ENCODE measurements at places on chromosomes 1 and 21.

GRCh38 chr21:15241997-15242736 lies 177.4 kb upstream of the NRIP1 start:
- DNase-seq = no peak

DNA sequence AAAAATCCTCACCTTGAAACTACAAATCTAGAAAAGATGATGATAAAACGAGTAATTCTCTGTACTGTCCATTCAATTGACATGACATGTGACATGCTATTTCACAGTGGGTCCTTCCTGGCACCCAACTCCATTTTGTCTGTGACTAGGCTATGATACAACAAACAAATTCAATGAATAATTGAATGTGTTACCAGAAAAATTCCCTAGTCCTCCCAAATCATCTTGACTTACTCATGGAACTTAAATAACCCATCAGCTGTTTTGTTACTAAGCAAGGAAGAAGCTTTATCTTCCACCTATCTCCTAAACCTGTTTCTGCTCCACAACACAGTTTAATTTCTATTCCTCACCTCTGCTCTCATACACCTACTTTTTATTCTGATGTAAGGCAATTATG lies 30.4 kb downstream of the B3GALNT2 start:
- DNase-seq = no peak

DNA sequence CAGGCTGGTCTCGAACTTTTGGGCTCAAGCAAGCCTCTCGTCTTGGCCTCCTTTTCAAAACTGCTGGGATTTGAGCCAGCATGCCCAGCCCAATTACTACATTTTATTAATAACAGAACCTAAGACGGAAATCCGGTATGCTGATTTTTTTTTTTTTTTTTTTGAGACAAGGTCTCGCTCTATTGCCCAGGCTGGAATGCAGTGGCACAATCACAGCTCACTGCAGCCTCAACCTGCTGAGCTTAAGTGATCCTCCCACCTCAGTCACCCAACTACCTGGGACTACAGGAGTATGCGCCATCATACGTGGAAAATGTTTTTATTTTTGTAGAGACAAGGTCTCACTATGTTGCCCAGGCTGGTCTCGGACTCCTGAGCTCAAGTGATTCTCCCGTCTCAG lies 20.2 kb downstream of the ACBD3 start:
- DNase-seq = no peak

GRCh38 chr21:37700641-37701202 lies 215.5 kb downstream of the KCNJ6 start:
- DNase-seq = peak; percentile 58

- DNase-seq = peak; percentile 78
Observed at GRCh38 chr1:205658943-205659581, 21.2 kb downstream of the SLC45A3 start.

DNA sequence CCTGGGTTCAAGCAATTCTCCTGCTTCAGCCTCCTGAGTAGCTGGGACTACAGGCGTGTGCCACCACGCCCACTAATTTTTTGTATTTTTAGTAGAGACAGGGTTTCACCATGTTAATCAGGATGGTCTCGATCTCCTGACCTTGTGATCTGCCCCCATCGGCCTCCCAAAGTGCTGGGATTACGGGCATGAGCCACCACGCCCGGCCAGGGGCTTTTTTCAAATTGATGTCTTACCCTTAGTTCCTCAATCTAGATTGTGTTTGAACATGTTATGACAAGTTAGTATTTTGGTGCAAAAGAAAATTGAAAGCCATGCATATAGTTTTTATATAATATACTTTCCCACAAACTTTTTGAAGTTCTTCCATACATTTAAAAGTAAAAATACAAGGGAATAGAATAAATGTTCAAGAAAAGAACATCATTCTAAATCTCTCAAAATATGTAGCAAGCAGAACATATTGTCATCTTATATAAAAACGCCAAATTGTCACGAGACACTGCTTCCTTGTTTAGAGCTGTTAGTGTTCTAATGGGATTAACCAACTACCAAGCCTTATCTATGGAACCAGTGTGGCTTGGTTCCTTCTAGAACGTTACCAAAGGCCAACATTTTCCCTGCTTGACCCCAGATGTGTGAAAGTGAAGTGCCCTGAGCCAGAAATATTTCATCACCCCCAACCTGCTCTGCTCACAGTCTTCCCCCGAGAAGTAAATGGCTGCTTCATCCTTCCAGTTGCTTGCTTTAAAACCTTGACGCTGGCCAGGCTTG lies 9.5 kb upstream of the PLEKHM2 start:
- DNase-seq = no peak

GRCh38 chr1:16300436-16300835 lies 51.8 kb downstream of the FBXO42 start:
- DNase-seq = no peak

DNA sequence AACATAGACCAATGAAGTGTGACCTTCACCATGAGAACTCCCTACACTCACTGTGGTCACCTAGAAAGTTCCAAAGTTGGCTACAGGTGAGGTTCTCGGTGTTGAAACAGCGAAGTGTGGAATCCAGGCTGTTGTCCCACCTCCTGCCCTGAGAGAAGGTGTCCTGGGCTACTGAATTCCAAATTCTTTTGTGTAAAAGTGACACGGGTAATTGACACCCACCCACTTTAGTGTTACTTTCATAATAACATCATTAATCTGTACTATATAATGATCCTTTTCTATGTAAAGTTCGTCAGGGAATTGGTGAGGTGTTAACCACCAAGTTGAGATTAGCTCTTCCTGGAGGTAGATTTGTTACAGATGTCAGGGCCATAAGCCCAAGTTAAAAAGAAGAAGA lies 690.7 kb downstream of the RWDD3 start:
- no peak for DNase-seq

DNA sequence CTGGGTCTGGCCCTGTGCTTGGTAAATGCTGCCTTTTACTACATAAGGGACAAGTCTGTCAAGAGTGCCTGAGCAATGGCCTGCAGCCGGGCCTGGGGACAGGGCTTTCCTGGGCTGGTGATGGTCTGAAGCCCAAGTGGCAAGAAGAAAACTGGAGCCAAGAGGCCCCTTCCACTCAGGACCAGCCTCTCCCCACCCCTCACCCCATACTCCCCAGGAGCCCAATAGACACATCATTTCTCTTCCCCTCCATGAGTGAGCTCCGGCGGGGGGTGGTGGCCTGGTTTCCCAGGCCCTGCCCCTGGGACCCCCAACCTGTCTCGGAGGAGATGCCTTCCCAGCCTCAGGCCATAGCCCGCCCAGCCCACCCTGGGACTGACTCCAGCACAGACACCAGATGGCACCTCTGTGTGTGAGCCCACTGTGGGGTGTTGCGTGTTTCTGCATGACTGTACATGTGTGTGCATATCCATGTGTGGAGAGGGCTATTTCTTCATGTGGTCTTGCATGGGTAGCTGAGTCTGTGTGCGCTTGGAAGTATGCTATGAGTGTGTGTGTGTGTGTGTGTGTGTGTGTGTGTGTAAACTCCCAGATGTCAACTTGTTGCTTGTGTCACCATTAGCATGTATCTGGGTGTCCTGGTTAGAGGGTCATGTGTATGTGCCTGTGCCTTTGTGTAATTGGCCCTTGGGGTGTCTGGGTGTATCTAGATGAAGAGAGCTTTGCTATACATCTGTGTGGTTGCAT lies 14.3 kb upstream of the LRP8 start:
- no peak for DNase-seq

GRCh38 chr1:89951766-89952604 lies 42.9 kb upstream of the ZNF326 start:
- DNase-seq = no peak

GRCh38 chr1:221670081-221670480 lies 71.8 kb downstream of the DUSP10 start:
- DNase-seq = no peak

- no peak for DNase-seq
Observed at GRCh38 chr1:61173118-61173517, 90.8 kb downstream of the NFIA start.

- DNase-seq = no peak
Observed at GRCh38 chr1:241507189-241507863, 12.2 kb downstream of the FH start.

- DNase-seq = no peak
Observed at GRCh38 chr1:243477731-243478290, 222.0 kb downstream of the SDCCAG8 start.

GRCh38 chr1:38055398-38055797 lies 8.8 kb upstream of the POU3F1 start:
- no peak for DNase-seq

DNA sequence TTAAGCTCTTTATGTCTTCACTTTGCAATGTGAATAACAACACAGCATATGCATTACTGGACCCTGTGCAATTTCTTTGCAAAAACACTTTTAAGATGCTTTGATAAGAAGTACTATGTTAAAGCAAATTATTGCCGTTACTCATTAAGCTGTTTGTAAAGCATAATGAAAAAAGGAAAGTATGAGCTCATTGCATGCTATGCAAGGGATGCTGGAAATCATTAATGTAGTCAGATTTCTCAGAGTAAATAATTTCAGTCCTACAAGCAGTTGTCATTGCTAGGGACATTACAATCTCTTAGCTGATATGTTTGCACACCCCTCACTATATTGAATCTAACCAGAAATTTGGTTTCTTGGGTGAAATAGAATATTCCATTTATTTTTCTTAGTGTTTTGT lies 982.5 kb upstream of the ADGRL2 start:
- DNase-seq = no peak

DNA sequence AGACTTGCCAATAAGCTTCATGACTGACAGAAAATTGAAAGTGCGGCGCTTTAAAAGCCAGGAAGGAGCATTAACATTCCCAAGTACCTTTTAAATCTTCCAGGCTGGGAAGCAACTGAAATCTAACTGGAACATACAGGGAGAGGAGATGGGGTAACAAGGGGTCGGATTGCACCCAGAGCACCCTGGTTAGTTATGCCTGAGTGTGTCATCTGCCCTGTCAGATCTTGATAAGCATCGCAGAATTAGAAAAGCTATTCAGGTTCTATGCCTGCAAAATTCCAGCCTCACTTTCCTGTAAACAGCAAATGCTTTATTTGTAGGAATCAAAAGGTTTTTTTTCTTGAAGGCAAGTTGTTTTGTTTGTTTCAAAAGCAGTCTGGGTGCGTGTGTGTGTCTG lies 58.5 kb downstream of the SERBP1 start:
- no peak for DNase-seq

GRCh38 chr1:168347630-168348029 lies 67.0 kb downstream of the TBX19 start:
- no peak for DNase-seq

GRCh38 chr21:16427587-16428087 lies 697.9 kb downstream of the USP25 start:
- no peak for DNase-seq

DNA sequence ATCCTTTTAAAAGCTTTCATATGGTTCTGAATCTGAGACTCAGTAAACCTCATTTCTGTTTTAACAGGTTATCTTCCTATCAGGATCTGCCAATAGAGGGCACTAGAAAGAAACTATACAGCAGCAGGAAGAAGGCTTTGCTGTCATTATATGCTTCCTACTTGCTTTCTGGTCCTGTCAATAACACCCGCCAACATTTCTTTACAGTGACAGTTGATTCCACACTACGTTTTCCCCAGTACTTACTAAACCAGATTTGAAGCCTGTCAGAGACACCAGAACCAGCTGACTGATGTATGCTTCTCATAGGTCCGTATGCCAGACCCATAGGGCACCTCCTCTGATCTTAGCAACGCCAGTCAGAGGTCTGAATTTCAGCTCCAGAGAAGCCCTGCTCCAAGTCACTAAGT lies 341.0 kb upstream of the NEGR1 start:
- DNase-seq = peak; percentile 11
